ENCODE measurements at places on chromosomes 2 and 18.

GRCh38 chr2:128236491-128237035 is 82.1 kb downstream of the HS6ST1 start:
- no peak for DNase-seq

GRCh38 chr2:109472974-109473373 is 140.8 kb downstream of the SEPTIN10 start:
- DNase-seq = no peak

DNA sequence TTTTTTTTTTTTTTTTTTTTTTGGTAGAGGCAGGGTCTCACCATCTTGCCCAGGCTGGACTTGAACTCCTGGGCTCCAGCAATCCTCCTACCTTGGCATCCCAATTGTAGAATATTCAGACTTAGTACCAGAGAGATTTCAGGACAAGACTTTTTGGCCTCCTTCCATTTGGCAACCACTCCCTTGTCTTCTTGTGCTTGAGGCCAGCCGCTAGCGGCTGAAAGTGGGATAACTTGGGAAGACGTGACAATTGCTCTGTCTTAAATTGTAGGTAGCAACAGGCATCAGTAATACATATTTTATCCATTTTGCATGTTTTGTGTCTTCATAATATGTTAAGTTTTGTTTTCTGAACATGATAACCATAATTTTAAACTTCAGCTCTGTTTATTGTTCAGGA is 53.3 kb upstream of the TTN start:
- DNase-seq = no peak

GRCh38 chr18:3886575-3887322 is 436.8 kb downstream of the TGIF1 start:
- DNase-seq = no peak

GRCh38 chr18:64972545-64972944 is 778.3 kb upstream of the CDH7 start:
- DNase-seq = no peak

DNA sequence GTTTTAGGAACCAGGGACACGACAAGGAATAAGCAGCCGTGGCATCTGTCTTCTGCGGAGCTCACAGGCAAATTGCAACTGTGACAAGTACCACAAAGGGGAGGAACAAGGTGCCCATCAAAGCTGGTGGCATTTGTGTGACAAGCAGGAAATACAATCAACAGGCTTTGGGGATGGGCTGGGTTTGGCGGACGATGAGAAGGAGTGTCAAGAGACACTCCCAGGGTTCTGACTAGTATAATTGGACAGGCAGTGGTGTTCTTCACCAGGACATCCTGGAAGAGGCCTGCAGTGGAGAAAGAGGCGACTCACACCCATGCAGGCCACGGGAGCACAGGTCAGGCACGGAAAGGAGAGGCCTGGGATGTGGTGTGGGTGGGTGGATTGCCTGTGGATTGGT is 14.2 kb upstream of the SPATA3 start:
- DNase-seq = no peak

DNA sequence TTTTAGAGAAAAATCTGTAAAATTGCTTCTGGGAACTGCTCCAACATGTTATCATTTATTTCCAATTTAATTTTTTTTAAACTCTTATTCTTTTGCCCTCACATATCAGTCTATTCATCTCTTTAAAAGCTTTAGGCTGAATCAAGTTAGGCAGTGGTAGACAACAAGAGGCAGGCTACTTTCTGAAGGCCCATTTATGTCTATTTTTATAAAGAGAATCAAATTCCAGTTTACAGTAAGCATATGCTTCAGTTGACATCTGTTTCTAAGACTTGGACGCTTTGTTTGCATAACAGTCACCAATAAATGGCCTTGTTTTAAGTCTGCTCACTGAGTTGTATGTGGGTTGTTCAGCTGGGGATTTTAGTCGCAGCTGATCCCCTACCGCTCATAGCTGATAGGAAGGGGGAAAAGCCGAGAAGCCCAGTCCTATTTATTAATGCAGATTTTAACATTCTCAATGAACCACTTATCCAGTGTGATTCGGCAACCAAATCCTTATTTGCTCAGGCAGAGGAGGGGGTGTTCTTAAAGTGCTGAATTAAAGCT is 260.4 kb upstream of the SIX3 start:
- no peak for DNase-seq

- DNase-seq = no peak
Measured at GRCh38 chr18:9547782-9548181, 66.6 kb downstream of the PPP4R1 start.

- no peak for DNase-seq
Measured at GRCh38 chr2:46347648-46348280, 50.6 kb downstream of the EPAS1 start.

DNA sequence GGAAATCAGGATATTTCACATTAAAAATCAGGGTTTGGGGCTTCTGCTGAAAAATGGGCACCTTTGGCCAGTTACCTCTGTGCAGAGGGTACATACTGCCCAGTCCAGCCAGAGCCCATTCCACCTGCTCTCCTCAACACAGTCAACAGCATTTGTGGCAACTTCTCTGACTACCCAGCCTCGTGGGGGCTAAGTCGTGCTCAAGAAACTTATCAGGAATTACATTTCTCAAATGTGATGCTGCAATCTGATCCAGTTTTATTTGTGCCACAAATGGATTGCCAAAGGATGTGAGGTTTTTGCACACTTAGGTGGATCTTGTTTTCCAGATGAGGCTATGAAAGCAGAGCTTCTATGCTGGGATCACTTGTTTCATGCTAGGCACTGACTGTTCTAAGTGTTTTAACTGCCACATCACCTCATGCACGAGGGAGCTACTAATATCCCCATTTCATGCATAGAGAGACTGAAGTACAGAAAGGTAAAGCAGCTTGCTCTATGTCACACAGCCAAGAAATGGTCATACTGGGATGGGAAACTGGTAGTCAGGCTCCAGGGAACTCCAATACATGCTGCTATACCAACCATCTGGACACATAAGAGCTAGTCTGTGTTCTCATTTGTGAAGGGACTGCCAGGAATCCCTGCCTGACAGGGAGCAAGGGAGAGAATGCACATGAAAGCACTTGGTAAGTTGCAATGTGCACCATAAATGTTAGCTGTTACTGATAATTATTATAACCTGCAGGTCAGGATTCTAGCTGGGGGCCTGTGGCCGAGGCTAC is 89.0 kb upstream of the HK2 start:
- no peak for DNase-seq

GRCh38 chr2:54881759-54882158 is 158.3 kb downstream of the EML6 start:
- no peak for DNase-seq

- no peak for DNase-seq
Measured at GRCh38 chr2:238233625-238234024, 6.2 kb downstream of the HES6 start.

DNA sequence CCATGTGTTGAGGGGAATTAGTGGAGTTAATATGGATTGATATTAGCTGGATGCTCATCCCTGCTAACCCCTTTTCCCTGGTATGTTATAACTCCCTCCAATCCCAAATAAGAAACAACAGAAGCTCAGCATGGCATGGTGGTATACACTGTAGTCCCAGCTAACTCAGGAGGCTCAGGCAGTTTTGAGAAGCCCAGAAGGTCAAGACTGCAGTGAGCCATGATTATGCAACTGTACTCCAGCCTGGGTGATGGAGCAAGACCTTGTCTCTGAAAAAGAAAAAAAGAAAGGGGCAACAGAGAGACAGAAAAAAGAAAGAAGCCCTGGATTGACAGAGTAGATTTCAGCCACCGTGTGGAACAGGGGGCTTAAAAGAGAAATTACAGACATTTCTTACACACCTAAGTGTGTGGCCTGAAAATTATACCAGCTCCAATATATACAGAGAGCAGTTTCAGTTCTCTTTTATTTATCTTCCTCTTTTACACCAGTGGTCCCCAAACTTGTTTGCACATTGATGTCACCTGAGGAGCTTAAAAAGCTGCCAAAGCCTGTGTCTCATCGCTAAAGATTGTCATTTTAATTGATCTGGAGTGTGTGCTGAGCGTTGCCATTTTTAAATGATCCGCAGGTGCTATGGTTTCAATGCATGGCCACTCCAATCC is 203.6 kb downstream of the UBE2E3 start:
- DNase-seq = peak; percentile 40

GRCh38 chr18:62372156-62372555 is 47.0 kb downstream of the TNFRSF11A start:
- no peak for DNase-seq

All from suppressor macrophage (primary cell).